CD4-positive, alpha-beta T cell treated with Interleukin-6 for 4 hours (primary cell): ENCODE measurements at places on chromosomes 11 and 22.

DNA sequence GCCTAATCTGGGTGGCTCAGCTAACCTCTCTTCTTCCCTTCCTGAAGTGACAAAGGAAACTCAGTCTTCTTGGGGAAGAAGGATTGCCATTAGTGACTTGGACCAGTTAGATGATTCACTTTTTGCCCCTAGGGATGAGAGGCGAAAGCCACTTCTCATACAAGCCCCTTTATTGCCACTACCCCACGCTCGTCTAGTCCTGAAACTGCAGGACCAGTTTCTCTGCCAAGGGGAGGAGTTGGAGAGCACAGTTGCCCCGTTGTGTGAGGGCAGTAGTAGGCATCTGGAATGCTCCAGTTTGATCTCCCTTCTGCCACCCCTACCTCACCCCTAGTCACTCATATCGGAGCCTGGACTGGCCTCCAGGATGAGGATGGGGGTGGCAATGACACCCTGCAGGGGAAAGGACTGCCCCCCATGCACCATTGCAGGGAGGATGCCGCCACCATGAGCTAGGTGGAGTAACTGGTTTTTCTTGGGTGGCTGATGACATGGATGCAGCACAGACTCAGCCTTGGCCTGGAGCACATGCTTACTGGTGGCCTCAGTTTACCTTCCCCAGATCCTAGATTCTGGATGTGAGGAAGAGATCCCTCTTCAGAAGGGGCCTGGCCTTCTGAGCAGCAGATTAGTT lies 14.2 kb upstream of the UVRAG start:
- DNase-seq, result no peak

- no peak for DNase-seq
These were observed 101.4 kb downstream of the ARL14EP start for GRCh38 chr11:30424321-30424720.

DNA sequence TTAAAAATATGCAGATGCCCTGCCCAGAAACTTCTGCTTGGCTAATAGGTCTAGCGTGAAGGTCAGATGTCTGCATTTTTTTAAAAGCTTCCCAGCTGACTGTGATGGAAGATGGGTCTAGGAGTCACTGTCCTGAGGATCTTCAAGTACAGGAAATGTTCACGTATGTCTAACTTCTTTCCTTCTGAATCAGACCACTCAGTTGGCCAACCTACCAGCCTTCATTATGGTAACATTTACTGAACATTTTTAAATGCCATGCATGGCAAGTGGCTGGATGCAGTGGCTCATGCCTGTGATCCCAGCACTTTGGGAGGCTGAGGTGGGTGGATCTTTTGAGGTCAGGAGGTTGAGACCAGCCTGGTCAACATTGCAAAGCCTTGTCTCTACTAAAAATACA lies 1.1 kb upstream of the PRG2 start:
- DNase-seq, result no peak

DNA sequence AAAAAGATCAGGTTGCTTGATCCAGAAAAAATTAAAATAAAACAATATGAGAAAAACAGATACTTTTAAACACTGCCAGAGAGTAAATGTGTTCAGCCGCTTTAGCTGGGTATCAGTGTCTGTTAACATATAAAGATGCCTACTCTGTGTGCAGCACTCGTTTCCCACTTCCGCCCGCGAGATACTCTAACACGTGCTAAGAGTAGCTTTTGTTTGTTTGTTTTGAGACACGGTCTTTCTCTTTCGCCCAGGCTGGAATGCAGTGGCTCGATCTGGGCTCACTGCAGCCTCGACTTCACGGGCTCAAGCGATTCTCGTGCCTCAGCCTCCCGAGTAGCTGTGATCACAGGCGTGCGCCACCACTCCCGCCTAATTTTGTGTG lies 531 bp upstream of the MEN1 start:
- DNase-seq, result no peak

DNA sequence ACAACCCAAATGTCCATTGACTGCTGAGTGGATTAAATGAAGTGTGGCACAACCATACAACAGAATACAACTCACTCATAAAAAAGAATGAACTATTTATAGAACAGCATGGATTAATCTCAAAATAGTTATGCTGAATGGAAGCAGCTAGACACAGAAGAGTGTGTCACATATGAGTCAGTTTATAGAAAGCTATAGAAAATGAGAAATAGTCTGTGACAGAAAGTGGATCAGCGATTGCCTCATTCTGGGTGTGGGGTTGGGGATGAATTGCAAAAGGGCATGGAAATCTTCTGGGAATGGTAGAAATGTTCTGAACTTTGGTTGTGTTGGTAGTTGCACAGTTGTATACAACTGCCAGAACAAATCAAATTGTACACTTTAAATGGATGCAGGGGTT lies 37.4 kb downstream of the PRR5L start:
- DNase-seq, result no peak

DNA sequence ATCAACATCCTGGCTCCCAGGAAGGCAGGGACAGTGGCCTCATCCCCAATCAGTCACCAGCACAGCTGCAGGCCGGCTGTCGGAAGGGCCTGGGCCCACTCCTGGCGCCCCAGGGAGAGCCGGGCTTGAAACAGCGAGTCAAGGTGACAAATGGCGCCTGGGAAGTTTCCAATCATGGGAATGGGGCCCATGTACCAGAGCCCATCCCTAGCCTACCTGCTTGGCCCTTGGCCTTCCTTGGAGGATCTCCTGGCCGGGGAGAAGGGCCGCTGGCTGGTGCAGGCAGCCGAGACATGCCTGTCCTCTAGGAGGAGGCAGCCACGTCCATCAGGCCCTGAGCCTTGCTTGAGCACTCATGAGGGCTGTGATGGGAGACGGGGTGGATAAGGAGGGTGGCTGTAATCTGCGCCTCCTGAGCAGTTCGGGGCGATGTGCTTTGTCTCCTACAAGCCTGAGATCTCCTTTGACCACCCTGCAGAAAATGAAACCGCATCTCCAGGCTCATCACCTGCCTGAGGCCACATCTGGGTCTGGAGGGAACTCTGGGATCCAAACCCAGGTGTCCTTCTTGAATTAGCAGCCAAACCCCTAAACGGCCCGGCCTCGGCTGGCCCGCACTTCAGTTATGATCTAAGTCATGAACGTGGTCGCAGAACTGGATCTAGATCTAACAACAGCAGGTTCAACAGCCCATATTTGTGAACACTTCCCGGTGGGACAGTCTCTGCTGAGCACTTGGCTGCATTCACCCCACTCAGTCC lies 862.0 kb downstream of the TBC1D22A start:
- no peak for DNase-seq

- no peak for DNase-seq
These were observed 965.4 kb downstream of the JRKL start for GRCh38 chr11:97355230-97355629.

GRCh38 chr11:119669487-119669886 lies 59.5 kb downstream of the NECTIN1 start:
- no peak for DNase-seq

DNA sequence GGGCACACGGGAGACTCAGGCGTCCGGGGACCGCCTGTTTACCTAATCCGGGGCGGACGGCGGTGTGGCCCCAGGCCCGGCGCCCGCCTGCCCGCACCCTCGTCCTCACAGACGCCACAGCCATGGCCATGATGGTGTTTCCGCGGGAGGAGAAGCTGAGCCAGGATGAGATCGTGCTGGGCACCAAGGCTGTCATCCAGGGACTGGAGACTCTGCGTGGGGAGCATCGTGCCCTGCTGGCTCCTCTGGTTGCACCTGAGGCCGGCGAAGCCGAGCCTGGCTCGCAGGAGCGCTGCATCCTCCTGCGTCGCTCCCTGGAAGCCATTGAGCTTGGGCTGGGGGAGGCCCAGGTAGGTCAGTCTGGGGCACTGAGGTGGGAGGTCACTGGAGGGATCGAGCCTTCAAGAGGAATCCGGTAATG lies 10.0 kb upstream of the RAB1B start:
- DNase-seq, result no peak

DNA sequence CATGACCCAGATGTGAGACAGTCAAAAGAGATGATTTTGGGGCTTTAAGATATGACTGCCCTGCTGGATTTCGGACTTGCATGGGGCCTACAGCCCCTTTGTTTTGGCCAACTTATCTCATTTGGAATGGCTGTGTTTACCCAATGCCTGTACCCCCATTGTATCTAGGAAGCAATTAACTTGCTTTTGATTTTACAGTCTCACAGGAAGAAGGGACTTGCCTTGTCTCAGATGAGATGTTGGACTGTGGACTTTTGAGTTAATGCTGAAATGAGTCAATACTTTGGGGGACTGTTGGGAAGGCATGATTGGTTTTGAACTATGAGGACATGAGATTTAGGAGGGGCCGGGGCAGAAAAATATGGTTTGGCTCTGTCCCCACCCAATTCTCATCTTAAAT lies 88.4 kb downstream of the RSF1 start:
- DNase-seq, result no peak

DNA sequence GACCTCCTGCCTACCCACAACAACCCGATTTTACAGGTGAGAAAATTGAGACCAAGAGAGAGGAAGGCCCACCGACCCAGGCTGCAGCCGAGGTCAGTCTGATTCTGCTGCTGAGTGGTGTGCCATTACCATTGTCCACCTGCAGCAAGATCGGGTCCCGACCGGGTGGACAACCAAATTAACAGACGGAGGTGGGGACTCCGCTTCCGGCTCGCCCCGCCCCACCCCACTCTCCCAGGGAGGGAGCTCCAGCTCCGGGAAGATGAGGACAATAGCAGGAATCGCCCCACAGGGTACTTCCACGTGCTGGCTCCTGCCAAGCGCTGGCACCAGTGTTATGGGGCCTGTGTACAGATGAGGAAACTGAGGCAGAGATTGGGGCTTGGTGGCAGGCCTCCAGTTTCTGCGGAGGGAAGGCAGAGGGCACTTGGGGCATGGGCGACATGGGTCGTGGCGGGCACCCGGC lies 425 bp upstream of the KDELR3 start:
- no peak for DNase-seq

GRCh38 chr22:19707347-19708290 lies 6.7 kb upstream of the SEPTIN5 start:
- DNase-seq, result no peak

DNA sequence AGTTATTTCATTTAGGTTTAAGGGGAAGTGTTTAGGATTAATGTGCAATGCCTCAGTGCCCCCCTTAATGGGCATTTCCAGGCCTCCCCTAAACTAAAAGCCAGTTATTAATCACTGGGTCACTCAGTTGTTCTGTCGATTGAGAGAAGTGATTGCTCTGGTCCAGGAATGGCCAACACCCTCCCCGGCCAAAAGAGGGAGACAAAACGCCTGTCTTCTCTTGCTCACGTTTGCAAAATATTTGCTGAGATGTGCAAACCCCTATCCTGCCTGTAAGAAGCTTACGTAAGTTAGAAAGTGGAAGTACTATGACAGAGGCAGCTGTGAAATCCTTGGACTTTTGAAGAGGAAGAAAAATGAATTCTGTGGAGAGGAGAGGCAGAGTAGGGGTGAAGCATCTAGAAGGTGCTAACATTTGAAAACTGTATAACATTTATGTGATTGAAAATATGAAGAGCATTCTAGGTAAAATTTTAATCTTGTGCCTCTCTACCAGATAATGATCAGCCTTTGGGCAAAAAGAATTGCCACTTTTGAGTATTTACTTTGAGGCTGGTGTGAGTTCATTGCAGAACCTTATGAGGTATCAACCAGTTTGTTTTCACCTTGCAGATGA lies 37.7 kb downstream of the NTM start:
- DNase-seq, result no peak

DNA sequence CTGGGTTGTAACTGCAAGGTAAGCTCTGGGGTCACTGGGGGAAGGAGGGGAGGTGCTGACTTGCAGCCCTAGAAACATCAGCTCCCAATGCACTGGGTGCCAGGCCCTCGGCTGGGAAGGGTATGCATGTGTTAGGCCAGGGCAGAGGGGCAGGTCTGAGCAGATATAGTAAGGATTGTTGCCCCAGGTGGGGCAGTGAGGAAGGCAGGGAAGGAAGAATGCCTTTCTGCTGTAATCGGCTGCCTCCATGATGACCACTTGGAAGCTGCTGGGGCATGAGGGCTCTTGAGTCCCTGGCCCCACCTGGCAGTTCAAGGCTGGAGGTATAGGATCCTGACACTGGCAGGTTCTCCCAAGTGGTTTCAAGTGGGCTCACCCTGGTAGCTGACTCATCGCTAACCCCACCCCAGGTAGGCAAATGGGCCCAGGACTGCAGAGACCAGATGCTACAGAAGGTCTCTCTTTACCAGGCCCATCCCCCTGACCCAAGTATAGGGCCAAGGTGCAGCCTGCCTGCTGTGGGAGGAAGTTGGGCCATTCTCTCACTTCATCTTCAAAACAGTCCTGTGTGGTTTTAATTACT lies 56.7 kb downstream of the TIMP3 start:
- DNase-seq, result no peak

DNA sequence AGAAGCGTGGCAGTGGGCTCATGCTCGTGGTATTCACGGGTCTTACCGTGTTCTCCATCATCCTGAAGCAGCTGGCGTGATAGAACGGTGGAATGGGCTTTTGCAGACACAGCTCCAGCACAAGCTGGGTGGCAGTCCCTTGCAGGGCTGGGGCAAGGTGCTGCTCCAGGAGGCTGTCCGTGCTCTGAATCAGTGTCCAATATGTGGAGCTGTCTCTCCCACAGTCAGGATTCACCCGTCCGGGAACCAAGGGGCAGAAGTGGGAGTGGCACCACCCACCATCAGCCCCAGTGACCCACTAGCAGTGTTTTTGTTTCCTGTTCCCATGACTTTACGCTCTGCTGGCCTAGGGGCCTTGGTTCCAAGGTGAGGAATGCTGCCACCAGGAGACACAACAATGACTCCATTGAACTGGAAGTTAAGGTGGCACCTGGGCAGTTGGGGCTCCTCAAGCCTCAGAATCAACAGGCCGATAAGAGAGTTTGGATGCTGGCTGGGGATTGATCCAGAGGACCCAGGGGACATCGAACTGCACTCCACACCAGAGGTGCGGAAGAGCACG lies 16.9 kb upstream of the CD81 start:
- no peak for DNase-seq

- DNase-seq, result no peak
These were observed 3.5 kb upstream of the HTR3B start for GRCh38 chr11:113901141-113901540.

- no peak for DNase-seq
These were observed 65.9 kb downstream of the PHF21A start for GRCh38 chr11:46055371-46055770.

GRCh38 chr22:45296628-45297297 lies 12.0 kb downstream of the UPK3A start:
- peak; percentile 63 for DNase-seq

DNA sequence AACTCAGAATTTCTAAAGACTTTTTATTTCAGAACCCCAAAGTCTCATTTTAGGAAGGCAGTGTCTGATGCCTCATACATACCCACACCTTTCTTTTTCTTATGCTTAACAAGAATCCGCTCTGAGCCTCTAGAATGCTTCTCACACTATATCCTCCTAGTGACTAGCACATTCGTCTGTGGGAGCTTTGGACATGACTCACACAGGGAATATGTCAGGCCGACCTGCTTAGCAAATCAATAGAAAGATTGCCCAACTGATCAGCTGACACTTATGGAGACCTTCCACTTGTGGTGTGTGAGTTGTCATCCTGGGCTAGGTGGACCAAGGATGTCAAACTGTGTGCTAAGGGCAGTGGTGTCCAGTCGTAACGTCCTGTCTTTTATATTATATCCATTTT lies 129.9 kb upstream of the TTC12 start:
- no peak for DNase-seq

GRCh38 chr11:130592056-130592455 lies 143.6 kb downstream of the ADAMTS15 start:
- no peak for DNase-seq
